ENCODE measurements at places on chromosomes 1 and 21. TPM values are rescaled to one million over a fixed set of nuclear protein-coding genes. Genes with fewer than 3 reads are reported as not detected.

FCRL2 gene
- not detected for total RNA-seq

RPL5 gene
- total RNA-seq, result 1,042 TPM

TRIM45 gene
- 1.5 TPM for total RNA-seq

CD101 gene
- 0.44 TPM for total RNA-seq

ICOSLG gene
- 0.65 TPM for total RNA-seq

AADACL4 gene
- not detected for total RNA-seq

RHBDL2 gene
- not detected for total RNA-seq

NR1I3 gene
- not detected for total RNA-seq

RIPPLY3 gene
- not detected for total RNA-seq

HTR6 gene
- total RNA-seq, result not detected

HES3 gene
- not detected for total RNA-seq

AMY2A gene
- not detected for total RNA-seq

LGR6 gene
- total RNA-seq, result not detected

Measured in lung microvascular endothelial cell (primary cell).